ENCODE measurements at places on chromosomes 3 and 15.

GRCh38 chr3:172029425-172030098, 9.8 kb upstream of the FNDC3B start:
- no peak for DNase-seq

DNA sequence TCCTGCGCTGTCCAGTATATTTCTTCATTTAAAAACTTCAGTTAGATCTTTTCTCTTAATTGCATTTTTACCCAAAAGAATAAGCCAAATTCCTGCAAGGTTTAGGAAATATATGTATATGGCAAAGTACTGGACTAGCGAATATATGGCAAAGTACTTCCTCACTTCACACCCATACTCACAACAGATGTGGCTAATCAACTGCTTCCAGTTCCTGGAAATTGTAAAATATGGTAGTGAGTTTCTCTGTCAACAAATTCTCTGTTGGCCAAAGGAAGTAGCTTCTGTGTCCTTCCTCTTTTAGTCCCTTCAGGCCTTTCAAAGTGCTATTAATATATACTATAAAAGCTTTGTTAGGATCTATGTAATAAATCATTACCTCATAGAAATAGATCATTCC, 22.0 kb downstream of the GPR15 start:
- DNase-seq, result no peak

- no peak for DNase-seq
Measured at GRCh38 chr15:57321485-57321884, 54.8 kb upstream of the CGNL1 start.

- no peak for DNase-seq
Measured at GRCh38 chr15:65583701-65584100, 27.2 kb downstream of the INTS14 start.

DNA sequence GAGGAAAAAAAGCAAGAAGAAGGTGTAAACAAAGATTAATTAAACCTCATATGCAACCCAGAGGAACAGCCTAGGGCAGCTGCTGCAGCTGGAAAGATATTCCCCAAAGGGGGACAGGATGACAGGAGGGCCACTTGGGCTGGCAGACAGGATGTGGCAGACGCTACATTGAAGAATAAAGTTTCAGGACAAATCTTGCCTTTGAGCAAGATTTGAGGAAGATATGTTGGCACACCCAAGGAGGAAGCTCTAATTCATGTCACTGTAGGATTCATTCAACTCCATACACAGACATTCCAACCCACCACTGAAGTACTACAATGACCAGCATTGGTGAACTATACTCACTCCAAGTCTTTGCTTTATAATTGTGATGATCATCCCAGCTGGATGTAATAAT, 504.0 kb downstream of the SHQ1 start:
- no peak for DNase-seq

Measured in Caki2 (cell line).